ENCODE measurements at places on chromosomes 12 and 14. TPM values are rescaled to one million over a fixed set of nuclear protein-coding genes. Genes with fewer than 3 reads are reported as not detected.

DNA sequence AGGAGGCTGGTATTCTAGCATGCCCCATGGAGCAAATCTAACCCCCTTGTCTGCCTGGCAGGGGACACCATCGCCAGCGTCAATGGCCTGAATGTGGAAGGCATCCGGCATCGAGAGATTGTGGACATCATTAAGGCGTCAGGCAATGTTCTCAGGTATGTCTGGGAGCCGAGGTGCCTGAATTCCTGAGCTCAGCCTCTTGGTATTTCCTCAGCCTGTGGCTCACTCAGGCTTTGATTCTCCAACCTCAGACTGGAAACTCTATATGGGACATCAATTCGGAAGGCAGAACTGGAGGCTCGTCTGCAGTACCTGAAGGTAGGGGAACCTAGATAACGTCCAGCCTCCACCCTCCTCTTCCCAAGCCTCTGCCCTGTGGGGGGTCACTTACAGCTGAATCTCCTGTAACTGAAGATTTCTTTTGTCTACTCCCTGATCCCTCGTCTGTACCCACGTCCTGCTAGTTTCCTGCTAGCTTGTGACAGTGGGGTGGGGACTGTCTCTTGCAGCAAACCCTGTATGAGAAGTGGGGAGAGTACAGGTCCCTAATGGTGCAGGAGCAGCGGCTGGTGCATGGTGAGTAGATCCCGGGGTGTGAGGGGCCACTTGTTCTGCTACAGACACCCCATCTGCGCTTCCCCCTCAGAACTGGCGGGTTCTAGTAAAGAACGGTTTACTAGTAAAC lies 7.0 kb downstream of the TAMALIN start:
- no peak for DNase-seq

DNA sequence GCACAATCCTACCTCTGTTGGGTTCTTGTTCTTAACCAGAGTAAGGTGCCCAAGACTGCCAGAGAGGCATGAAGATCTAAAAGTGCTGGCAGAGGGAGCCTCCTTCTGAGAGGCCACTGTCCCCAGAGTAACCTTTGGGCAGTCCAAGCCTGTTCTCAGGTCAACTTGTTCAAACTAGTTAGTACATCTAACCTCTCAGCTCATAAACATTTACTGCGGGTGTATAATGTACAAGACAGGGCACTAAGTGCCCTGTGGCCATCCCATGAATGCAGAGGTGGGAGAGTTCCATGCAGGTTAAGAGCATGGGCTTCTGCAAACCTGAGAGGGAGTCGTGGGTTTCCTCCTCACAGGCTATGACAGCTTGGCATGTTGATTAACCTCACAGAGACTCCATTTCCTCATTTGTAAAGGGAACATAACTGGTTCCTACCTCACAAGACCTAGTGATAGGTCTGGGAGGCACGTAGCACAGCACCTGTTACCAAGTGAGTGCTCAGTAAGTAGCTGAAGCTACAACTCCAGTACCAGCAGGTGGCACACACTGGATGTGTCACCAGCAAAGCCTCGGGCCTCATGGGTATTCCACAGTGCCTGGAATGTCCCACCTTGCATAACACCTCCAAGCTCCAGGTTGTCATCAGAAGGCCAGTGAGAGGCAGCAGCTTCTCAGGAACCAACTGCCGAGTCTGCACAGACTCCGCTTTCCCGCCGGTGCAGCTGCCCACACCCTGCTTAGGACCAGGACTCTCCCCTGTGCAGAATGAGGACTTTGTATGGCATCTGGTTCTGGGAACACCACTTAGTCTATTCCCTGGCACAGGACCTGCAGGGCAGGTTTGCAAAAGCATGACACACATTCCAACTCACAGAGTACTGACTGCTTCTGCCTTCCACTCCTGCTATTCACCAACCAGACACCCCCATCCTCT lies 4.4 kb downstream of the VDR start:
- no peak for DNase-seq

ULK1 gene
- 20.0 TPM for polyA plus RNA-seq

DNA sequence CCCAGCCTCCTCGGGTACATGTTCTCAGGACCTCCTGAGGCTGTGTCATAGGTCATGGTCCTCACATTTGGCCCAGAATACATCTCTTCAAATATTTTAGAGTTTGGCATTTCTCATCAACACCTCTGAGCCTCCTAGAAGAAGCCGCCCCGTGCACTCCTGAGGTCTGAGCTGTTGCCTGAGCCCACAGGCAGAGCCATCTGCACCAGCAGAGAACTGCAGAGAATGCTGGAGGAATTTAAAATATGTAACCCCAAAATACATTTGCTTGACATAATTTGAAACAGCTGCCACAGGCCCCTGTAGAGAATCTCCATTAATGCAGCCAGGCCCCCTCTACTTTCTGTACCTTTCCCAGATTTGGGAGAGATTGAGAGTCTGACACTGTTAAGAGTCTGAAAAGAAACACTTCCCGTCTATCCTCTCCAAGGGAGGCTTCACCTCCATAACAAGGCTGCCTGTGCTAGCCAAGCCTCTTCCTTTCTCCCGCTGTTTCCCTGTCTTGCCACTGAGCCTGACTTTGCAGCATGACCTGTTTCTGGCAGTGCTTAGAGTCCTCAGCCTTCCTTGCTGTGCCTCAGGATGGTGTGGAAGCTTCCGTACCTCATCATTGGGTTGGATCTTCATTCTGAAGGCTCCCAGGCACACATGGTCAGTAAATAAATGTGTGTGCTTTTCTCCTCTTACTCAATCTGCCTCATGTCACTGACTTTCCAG lies 95.4 kb upstream of the SFSWAP start:
- no peak for DNase-seq

- no peak for DNase-seq
Measured at GRCh38 chr12:32249777-32250176, 143.1 kb downstream of the BICD1 start.

KCNMB4 gene
- polyA plus RNA-seq, result 1.1 TPM

DNA sequence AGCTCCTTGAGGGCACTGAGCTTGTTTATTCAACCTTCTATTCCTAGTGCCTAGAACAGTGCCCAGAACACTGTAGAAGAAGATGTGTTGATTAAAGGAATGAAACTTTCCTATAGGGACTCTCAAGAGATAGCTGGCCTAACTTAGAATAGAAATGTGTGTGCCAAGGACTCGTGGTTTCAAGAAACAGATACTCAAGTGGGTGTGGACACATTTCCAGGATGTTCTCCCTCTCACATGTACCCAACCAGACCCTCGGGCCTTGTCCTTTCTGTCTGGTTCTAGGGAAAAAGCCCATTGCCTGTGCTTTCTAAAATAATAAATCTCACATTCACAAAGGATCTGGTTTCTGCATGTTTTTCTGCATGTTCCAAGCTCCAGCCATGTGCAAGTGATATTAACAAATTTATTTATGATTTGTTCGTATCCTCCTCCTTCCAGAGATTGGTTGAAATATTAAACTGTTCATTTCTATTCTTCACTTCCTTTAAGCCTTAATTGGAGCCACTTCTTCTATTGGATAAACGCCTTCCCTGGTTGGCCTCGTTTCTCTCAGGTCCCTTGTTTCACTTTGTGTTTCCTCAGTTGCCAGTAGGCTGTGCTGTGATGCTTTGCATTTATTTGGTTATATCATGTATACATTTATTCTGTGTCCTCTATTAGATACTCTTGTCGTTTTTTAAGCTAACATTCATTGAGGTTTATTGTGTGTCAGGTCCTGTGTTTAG lies 89.8 kb downstream of the CRADD start:
- peak; percentile 76 for DNase-seq

GPR162 gene
- polyA plus RNA-seq, result 6.0 TPM

DNA sequence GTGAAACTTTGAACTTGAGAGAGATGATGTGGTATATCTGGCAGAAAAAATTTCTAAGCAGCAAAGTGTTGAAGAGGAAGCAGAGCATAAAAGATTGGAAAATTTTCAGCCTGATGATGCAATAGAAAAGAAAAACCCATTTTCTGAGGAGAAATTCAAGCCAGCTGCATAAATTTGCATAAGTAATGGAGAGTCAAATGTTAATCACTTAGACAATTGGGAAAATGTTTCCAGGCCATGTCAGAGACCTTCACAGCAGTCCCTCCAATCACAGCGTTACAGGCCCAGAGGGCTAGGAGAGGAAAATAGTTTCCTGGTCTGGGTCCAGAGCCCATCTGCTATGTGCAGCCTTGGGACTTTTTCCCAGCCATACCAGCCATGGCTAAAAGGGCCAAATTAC lies 469.0 kb upstream of the FOXG1 start:
- DNase-seq, result no peak

TAS2R46 gene
- not detected for polyA plus RNA-seq

- no peak for DNase-seq
Measured at GRCh38 chr14:56875104-56875675, 64.9 kb upstream of the OTX2 start.

DNA sequence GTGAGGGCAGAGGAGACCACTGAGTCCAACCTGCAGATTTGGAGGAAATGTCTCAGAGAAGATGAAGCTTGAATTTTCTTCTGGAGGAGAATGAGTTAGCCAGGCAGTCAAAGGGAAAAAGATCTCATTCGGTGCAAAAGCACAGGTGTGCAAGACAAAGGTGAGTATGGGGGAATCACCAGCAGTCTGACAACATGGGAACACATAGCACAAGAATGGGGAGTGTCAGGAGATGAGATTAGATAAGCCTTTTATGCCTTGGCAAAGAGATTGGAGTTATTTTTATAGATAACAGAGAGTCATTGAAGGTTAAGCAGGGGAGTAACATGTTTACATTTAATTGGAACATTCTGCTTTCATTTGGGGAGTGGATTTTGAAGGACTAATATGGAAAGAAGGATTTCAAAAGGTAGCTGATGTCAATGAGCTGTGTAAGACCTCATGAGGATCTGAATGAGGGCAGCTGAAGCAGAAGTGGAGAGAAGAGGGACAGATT lies 171.3 kb upstream of the NTF3 start:
- no peak for DNase-seq

GRCh38 chr12:93135286-93136239 lies 206.5 kb upstream of the EEA1 start:
- peak; percentile 57 for DNase-seq

GPR137C gene
- polyA plus RNA-seq, result 0.77 TPM

TM9SF1 gene
- polyA plus RNA-seq, result 40.4 TPM

HOXC9 gene
- 0.26 TPM for polyA plus RNA-seq

DNA sequence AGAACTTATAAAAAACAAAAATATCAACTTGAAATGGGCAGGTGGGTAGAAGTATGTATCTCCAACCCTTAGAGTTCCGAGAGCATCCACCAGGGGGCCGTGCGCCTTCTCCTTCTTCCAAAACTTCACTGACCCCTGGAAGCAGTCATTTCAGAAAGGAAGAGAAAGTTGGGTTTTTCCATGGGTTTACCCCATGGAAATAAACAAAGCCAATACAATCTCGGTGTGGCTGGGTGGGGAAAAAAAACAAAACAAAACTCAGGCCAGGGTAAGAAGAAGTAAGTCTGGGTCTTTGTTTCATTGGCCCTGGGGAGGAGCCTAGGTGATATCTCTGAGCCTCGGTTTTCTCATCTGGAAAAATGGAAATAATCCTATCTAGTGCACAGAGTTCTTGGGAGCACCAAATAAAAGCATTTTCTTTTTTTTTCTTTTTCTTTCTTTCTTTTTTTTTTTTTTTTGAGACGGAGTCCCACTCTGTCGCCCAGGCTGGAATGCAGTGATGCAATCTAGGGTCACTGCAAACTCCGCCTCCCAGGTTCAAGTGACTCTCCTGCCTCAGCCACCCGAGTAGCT lies 33.6 kb upstream of the HNF1A start:
- DNase-seq, result peak; percentile 18

DNA sequence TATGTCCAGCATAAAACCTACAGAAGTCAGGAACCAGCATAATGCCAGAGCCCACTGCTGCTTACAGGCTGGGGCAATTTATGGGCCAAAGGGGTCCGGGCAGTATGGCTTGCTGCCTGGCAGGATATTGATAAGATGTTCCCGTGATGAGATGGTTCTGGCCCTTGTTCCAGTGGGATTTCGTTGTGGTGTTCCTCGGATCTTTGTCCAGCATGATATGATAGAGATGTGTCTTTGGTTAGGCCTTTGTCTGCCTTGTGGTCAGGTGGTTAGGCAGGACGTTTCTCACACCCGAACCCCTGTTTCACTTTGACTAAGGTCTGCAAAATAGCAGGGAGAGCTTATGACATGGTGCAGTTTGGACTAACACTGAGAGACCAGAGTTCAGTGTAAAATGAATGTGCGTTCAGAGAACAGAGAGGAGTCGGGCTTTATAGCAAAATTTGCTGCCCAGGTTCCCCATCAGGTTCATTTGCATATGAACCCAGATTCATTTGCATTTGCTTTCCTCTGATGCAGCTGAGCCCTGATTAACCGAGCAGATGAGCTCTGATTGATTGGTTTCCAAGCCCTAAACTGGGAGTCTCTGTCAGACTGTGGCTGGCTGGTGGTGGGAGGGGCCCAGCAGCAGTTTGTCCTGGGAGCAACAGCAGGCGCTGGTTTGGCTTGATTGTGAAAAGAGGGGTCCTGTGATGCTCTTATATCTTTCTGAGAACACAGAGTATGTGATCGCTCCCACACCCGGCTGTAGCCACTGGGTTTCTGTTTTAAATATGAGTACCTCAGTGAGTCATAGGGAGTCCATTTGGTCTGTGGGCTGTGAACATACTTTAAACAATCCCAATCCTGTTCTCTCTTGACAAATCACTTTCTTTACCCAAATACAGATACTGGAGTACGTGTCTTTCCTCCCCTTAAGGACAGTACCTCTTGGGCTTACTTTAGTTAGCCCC lies 156.3 kb upstream of the PZP start:
- peak; percentile 70 for DNase-seq

DNA sequence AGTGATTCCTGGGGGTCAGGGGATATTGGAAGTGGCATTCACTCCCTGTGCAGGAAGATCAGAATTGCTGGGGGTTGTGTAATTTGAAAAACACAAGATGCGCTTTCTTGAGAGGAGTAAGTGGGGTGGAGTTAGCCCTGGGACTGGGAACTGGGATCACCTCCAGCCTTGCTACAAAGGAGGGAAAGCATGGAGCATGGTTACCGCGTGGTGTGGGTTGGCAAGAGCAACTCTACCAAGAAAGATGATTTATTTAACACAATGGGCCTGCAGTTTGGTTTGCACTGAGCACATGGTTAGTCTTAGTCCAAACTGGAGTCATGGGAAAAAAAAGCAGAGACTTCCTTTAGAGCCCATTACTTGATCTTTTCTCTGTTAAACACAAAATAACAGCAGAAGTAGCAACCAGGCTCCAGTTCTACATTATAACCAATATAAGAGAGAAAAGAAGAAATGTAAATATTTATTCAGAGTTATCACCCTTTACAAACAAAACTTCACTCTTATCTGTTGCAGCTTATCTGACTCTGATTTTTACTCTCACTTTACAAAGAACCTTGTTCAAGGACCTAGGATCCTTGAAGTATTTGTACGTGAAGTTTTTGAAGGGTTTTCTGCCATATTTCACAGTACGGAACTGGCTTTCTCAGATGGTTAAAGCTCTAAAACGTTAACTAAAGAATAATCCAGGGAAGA lies 2.1 kb upstream of the NIN start:
- DNase-seq, result peak; percentile 11

SCNN1A gene
- polyA plus RNA-seq, result 0.24 TPM

PTGER2 gene
- 59.4 TPM for polyA plus RNA-seq
